GM10248 (cell line): ENCODE measurements at places on chromosomes 5 and 9.

GRCh38 chr5:68299105-68299504 lies 83.5 kb downstream of the PIK3R1 start:
- no peak for DNase-seq

DNA sequence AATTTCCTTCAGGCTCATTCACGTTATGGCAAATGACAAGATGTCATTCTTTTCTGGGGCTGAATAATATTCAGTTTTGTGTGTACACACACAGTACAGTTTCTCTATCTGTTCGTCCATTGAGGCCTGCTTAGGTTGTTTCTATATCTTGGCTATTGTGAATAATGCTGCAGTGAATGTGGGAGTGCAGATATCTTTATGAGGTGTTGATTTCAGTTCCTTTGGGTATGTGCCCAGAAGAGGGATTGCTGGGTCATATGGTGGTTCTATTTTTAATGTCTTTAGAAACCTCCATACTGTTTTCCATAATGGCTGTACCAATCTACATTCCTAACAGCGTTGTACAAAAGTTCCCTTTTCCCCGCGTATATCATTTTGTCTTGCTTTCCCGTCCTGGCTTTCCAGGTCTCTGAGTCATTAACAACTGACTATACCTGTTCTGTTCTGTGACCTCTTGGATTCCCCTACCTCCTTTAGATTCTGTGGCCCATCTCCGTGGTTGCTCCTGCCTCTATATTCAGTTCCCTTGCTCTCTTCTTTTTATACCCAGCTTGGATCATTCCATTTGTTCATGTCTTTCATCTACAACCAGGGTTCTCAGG lies 6.8 kb downstream of the SNX30 start:
- no peak for DNase-seq

- DNase-seq: no peak
These were observed 81.8 kb downstream of the FBXW11 start for GRCh38 chr5:171924493-171925122.

DNA sequence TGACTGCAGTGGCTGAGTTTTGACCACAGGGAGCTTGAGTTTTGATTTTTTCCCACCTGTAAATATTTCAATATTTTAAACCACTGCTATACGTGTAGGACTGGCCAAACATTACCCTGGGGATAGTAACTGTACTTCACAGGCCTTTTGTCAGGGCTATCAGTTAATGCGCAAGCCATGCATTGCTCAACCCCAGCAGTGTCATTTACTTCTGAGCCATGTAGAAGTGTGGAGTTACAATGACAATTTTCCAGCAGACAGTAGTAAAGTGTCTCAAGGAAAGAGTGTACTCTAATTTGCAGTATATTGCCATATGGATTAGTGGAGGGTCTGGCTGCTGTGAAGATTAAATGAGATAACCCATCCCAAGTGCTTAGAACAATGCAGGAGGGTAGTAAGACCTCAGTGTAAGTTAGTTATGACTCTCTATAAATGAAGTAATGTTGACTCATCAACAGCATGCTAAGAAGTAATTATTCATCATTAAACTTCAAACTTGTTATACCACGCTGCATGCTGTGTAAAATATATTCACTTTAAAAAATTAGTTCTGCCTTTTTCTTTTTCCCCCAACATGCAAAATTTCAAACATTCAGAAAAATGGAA lies 489.2 kb downstream of the KDM4C start:
- DNase-seq: no peak
